ENCODE measurements at places on chromosomes 3 and 15. TPM values are rescaled to one million over a fixed set of nuclear protein-coding genes. Genes with fewer than 3 reads are reported as not detected.

DNA sequence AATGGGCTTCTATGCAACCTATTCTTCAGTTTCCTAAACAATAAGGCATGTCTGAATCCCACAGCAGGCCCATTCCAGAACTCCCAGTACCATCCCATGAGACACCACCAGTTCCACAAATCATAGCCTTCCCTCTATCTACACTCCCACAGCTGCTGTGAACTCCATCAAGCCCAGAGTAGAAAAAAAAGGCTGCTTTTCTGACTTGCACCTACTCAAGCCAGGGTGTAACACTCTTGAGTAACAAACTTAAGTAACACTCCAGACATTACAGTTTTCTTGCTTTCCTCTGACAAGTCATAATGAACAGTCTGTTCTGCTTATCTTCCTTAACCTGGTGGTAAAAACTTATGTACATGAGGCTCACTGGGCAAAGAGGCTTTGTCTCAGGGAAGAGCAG is 283.1 kb downstream of the NFKBIZ start:
- DNase-seq: no peak

- DNase-seq: no peak
These were observed 133.4 kb upstream of the ZBTB20 start for GRCh38 chr3:115280506-115280905.

DNA sequence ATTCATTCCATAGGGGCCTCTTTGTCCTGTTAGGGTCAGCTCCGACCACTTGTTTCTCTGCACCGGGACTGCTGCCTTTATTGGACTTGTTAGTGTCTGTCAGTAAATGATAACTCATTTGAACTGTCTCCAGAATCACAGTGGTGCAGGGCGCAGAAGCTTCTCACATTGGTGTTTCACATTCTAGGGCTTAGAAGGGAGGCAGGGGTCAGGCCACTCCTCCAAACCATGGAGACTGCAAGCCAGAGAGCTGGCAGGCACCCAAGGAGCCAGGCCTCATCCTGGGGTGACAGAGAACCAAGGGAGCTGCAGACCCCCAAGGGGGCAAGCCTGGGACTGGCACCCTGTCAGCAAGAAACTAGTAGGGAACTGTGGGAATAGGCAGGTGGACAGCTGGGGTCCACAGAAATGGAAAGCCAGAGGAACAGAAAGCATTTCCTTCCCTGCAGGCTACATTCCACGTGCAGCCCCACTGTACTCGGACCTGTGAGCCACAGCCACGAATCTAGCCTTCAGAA is 49.1 kb downstream of the CCNL1 start:
- DNase-seq: no peak

DNA sequence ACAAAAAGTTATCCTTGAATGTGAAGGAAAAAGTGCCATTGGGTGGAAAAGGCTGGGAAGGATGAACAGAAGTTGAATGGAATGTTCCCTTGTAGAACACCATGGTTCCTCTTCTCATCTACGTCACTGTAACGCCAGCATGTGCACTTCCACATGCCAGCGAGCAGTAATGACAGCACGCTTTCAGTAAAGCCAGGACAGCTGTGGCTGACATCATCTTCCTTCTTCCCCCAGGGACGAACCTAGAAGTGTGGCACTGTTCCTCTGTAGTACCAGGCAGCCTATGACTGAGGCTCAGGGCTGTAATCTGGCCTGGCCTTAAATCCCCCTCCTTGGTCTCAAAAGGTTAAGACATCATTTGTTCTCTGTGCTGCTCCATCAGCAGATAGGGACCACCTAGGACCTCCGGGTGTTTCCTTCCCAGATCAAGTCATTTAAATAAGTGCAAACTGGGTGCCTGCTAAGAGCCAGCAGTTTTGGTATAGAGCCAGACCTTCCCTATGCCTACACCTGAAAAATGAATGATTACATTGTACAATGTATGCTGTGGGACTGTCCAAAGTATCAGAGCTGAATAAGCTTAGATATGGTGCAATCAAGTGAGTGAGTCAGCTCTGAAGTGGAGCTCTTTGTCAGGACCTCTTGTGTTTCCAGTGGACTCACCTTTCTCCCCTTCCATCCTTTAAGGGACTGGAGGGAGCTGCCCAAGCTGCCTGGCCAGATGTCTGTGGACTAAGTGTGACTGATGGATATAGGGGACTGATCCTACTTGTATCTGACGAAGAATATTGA is 5.6 kb upstream of the SRPRB start:
- no peak for DNase-seq

DNA sequence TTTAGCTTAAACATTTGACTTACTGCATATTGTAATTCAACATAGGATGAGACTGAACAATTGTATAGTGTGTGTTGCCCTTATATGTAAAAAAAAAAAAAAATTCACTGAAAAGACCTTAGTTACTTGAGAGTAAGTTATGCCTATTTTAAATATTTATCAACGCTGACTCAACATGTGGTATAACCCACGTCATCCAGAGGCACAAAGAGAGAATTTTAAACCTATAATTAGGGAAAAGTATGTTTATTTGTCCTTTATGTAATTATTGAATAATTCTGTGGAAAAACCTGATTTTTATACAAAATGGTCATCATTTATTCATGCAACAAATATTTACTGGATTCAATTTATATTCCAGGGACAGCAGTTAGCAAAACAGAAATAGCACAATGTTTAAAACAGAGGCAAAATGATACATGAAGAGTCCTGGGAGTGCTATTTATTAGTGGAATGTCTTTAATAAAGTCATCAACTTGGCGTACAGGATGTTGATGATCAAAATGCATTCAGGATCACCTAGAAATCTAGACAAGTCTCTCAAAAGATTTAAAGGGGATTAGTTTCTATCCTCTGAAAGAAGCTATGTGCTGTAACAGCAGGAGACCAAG is 223.7 kb downstream of the PCCB start:
- no peak for DNase-seq

Gene PPIB
- 693 TPM for total RNA-seq

Gene WDR76
- 35.9 TPM for total RNA-seq

DNA sequence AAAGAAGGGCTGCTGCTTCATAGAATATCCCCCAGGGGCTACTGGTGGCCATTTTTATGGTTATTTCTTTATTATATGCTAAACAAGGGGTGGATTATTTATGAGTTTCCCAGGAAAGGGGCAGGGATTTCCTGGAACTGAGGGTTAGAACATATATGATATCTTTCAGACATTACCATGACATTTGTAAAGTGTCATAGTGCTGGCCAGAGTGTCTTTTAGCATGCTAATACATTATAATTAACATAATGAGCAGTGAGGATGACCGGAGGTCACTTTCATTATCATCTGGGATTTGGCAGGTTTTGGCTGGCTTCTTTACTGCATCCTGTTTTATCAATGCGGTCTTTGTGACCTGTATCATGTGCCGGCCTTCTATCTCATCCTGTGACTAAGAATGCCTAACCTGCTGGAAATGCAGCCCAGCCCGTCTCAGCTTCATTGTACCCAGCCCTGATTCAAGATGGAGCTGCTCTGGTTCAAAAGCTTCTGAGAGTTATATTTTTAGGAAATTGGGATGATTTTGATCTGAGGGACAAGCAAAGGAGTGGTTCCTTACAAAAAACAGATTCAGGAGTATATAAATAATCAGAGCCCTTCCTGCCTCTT is 9.1 kb upstream of the ZBTB20 start:
- DNase-seq: no peak

DNA sequence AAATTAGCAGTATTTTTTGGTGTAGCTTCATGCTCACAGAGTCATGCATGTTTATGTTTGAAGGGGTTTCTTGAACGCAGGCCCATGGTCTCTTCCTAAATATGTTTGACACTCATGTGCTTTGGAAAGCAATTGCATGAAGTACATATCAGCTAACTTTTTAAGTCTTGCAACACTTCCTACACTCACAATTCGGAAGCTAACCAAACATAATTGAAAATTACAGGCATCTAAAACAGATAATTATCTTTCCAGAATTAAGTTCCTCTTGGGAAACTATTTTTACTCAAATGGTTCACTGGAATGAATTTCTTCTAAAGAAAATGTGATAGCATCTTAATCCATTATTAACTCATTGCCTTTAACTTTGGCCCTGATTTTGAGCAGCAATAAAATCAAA is 438.9 kb downstream of the RAP2B start:
- no peak for DNase-seq

DNA sequence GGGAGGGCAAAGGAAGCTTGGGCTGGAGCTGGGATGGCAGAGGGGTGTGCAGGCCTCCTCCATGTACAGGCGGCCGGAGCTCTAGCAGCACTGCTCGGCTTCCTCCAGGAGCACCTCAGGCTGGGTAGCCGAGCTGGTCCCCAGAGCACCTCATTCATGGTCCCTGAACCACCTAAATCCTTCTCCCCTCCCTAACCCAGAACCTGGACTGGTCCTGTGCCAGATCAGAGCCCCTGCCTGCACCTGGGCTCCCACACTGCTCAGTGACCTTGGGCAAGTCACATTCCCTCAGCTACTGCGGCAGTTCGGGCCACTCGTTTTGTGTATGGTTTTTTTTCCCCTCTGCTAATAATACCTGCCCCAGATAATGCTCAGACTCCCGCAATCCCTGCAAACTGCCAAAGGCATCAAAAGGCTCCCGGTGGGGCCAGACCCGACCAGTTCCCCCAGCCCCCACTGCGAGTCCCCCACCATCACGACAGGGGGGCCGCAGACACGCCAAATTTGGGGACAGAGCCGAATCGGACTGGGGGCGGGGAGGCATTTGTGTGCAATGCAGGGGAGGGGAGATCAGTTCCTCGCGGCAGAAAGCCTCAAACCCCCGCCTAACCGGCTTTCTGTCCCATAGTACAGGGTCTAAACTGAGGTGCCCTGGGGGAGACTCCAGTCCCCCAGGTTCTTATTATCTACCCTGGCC is 1.3 kb downstream of the SEMA7A start:
- no peak for DNase-seq

DNA sequence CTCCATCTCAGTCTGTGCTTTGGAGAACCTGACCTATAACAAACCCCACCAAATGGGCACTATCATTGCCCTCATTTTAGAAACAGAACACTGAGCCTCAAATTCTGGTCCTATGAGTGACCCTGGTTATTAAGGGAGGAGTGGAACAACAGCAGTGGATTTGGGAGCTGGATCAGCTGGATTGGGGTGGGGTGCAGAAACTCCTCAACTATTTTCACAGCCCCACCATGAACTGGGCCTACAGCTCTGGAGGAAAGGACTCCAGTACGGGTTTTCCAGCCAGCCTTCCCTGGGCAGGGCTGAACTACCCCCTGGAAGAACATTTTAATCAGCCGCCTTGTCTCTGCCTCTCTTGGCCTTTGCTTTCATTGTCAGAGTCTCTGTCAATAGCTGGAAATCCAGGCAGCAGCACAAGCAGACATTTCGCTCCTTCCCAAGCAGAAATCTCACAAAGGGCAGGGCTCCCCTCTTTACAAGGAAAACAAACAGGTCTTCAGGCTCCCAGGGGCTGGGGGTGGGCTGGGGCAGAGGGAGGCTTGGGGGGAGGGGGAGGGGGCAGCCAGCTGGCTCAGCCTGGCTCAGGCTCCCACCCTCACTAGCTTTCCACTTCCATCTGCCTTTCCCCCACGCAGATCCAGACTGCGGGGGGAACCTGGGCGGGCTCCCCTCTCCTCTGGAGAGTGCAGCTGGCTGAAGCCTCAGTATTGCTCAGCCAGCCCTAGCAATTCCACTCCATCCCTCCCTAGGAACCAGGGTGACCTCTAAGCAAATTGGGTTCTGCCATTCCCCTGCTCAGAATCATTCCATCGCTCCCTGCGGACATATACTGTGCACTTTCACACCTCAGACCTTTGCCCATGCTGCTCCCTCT is 13.7 kb upstream of the TLE3 start:
- no peak for DNase-seq

Gene TEX55
- 0.06 TPM for total RNA-seq

DNA sequence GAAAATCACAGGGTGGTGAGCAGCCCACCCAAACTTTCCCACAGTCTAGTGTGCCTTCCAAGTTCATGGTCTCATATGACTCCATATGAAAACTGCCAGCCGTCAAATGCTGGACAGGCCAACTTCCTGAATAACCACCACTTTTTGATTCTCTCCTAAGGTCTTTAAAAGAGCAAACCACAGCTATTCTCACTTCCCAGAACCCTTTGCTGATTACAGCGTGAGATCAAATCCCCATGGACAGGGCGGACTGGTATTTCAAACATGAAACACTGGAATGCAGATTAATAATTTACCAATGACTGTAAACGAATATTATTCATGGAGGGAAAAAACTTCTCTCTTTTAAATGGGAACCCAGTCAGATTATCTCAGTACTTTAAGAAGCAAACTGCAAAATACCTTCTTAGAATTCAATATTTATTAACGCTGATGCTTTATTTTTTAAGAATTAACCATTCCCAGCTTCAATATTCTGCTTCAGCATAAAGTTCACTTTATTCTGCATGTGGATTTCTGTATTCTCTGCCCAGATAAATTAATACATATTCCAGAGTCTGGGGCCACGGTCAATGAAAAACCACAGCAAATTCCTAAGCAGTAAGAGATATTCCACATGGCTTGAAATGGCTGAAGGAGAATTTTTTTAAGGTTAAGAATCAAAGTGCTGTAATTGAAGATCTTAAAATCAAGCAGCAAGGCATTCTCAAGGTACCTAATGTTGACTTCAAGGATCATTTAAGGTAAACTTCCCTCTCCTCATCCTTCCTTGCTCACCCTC is 42.9 kb downstream of the MYO1E start:
- DNase-seq: peak; percentile 87

DNA sequence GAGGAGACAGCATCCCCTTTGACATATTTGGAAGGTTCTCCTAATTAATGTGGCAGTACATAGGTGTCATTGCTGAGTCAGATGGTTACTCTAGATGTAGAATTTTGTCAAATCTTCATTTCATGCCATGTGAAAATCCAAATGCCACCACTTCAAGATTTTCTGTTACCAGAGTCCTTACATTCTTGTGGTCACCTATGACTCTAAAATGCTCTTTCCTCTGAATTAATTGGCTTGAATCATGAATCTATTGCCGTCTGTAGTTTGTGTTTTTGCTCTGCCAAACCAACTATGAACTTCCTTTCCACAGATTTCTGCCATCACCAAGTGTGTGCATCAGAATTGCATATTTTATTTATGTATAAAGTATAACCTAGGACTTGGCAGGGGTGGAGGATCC is 269.4 kb upstream of the ZPLD1 start:
- DNase-seq: peak; percentile 71

Gene GRAMD1C
- 1.6 TPM for total RNA-seq

- no peak for DNase-seq
These were observed 29.5 kb upstream of the THSD4 start for GRCh38 chr15:71085809-71086208.

DNA sequence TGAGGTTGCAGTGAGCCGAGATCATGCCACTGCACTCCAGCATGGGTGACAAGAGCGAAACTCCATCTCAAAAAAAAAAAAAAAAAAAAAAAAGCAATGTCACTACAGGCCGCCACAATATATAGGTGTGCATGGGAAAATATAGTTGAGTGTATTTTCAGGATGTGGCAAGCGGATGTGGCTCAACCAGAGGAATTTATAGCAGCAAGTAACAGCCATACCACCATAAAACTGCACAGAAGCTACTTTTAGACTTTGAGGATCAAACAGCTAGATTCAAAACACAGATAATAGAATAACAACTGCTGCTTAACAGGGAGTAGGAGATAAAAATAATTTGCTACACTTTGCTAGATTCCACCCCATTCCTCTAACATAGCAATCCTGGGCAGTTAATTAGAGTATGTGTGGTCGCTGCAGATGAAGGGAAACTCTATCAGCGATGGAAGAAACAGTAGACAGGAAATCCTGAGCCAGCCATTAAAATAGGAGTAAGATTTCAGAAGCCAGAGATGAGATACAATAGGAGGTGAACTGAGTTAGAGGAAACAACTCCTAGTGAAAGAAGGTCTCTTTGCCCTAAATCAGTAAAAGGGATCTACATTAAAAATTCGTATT is 318.7 kb upstream of the STT3B start:
- DNase-seq: no peak

Gene MORC1
- not detected for total RNA-seq

- DNase-seq: no peak
These were observed 27.6 kb upstream of the BNC1 start for GRCh38 chr15:83312071-83312470.

Measured in epithelial cell of proximal tubule (primary cell).